Activated CD8-positive, alpha-beta memory T cell treated with anti-CD3 and anti-CD28 coated beads for 24 hours (primary cell): ENCODE measurements at places on chromosomes 3 and 15.

DNA sequence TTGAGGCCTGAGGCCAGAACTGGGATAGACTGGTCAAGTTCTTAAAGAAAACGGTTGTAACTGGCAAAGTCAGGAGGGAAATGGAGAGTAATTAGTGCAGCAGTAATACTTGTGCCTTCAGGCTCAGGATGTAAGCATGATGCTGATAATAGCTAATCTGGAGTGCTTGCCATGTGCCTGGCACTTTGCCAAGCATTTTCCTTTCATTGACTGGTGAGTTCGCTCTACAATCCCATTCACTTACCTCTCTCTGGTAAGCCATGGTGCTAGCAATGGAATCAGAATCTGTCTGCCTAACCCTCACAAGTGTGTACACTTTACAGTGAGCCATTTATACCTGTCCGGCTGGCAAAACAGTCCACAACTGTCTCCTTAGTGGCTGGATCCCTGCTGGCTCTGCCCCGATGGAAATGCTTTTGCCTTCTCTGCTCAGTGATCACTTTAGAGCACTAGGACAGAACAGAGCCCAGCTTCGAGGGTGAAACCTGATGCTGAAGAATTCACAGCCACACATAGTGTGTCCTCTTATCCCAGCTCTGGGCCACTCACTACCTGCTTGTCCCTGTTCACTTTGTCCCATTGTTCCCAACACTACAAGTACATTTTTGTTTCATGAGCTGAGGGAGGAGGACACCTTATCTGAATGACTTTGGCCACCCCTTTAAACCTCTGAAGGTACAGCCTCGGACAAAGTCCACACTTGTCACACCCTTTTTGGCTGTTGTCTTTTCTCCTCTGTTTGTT, 10.3 kb downstream of the CHP1 start:
- no peak for DNase-seq

DNA sequence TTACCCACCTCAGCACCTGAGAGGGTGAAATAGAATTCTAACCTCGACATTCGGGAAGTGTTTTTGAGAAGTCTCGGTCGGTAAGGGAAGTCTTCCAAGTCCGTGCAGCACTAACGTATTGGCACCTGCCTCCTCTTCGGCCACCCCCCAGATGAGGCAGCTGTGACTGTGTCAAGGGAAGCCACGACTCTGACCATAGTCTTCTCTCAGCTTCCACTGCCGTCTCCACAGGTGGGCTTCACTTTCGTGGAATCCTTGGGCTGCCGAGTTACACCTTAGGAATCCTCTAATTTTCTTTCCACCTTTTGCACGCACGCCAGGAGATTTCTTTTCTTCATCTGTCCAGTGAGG, 775 bp downstream of the CCNDBP1 start:
- no peak for DNase-seq

- no peak for DNase-seq
These were observed 524.1 kb upstream of the CFAP20DC start for GRCh38 chr3:59573911-59574310.

- no peak for DNase-seq
These were observed 41.9 kb downstream of the NDUFB4 start for GRCh38 chr3:120637851-120638559.

GRCh38 chr3:20924646-20925385, 738.8 kb upstream of the SGO1 start:
- no peak for DNase-seq

DNA sequence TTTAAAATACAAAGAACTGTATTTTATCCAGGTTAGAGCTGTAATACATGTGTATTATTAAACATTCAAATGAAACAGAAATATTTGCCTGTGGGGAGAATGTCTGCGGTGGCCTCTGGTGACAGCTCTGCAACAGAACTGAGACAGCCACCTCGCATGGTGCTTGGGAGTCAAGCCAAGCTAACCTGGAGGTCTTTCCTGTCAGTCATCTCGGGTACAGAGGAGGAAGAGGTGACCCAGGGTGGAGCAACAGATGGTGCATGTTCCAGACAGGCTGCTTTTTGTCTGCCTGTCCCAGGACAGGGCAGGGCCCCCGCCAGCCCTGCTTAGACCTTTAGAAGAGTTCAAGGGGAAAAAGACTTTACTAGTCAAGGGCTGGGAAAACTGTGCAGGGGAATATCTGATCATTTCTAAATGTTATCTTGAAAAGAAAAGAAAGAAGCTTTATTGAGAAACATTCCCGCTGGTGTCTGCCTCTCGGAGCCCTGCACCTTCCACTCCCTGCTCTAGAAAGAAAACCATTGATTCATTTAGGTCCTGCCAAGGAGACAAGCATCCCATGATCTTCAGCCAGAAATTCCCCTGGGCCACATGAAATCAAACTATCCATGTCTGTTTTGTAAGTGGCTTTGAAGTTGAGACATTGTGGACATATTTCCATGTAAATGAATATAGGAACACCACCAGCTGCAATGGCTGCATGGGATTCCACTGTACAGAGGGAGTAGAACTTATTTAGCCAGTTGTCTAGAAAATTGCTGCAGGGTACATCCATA, 5.5 kb upstream of the NR2E3 start:
- no peak for DNase-seq

GRCh38 chr3:101069901-101070798, 76.9 kb upstream of the ABI3BP start:
- peak; percentile 76 for DNase-seq

- DNase-seq, result no peak
These were observed 64.5 kb downstream of the THBS1 start for GRCh38 chr15:39645138-39645975.

GRCh38 chr3:37968813-37969595, 21.6 kb upstream of the VILL start:
- no peak for DNase-seq

- DNase-seq, result no peak
These were observed 92.8 kb downstream of the ZNF280D start for GRCh38 chr15:56640549-56640948.

- no peak for DNase-seq
These were observed 70.9 kb downstream of the TGFBR2 start for GRCh38 chr3:30677347-30677685.

GRCh38 chr3:192444096-192444790, 283.1 kb downstream of the FGF12 start:
- DNase-seq, result peak; percentile 71

GRCh38 chr3:46860810-46861604, 2.2 kb downstream of the MYL3 start:
- no peak for DNase-seq

GRCh38 chr15:34708422-34708821, 46.4 kb downstream of the GJD2 start:
- DNase-seq, result no peak

DNA sequence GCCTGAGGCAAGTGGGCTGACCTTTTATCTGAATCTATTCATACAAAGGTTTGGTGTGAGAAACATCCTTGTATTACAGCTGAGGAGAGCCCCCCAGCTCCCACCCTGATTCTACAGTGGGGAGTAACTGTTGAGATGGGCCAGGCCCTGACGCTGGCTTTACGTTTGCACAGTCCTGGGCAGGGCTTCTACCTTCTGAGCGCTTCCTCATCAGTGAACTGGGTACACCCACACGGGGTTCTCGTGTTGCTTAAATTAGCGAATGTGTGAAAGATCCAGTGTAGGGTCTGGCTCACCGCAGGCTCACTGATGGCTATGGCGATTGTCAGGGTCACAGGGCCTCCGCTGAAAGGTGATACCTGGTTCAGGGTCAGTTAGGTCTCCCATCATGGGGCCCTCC, 7.3 kb upstream of the GHRL start:
- DNase-seq, result no peak

- DNase-seq, result peak; percentile 64
These were observed 2.0 kb downstream of the MECOM start for GRCh38 chr3:169661361-169662131.

DNA sequence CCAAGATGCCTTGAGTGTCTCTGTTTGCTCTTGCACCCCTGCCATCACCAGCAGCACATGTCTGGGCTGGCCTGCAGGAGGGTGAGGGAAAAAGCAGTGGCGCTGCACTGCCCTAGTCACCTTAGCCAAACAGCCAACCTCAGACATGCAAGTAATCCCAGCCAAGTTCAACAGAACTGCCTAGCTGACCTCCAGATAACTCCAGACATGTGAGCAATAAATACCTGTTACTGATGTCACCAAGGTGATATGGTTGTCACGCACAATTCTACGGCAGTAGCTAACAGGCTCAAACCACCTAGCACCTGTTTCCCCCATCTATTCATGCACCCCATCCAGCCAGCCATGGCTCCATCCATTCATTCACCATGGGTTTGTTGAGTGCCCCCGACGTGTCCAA, 99.9 kb downstream of the SRGAP3 start:
- no peak for DNase-seq

GRCh38 chr3:133763797-133764683, 17.8 kb downstream of the TF start:
- no peak for DNase-seq

- no peak for DNase-seq
These were observed 453.0 kb upstream of the CFAP20DC start for GRCh38 chr3:59502806-59503205.

GRCh38 chr3:123759311-123759710, 124.8 kb downstream of the MYLK start:
- DNase-seq, result no peak

GRCh38 chr15:36844534-36844998, 255.8 kb downstream of the MEIS2 start:
- DNase-seq, result no peak

- no peak for DNase-seq
These were observed 70.5 kb upstream of the MAP4 start for GRCh38 chr3:48086705-48087104.

- no peak for DNase-seq
These were observed 63.4 kb downstream of the GRIP2 start for GRCh38 chr3:14476583-14477265.

DNA sequence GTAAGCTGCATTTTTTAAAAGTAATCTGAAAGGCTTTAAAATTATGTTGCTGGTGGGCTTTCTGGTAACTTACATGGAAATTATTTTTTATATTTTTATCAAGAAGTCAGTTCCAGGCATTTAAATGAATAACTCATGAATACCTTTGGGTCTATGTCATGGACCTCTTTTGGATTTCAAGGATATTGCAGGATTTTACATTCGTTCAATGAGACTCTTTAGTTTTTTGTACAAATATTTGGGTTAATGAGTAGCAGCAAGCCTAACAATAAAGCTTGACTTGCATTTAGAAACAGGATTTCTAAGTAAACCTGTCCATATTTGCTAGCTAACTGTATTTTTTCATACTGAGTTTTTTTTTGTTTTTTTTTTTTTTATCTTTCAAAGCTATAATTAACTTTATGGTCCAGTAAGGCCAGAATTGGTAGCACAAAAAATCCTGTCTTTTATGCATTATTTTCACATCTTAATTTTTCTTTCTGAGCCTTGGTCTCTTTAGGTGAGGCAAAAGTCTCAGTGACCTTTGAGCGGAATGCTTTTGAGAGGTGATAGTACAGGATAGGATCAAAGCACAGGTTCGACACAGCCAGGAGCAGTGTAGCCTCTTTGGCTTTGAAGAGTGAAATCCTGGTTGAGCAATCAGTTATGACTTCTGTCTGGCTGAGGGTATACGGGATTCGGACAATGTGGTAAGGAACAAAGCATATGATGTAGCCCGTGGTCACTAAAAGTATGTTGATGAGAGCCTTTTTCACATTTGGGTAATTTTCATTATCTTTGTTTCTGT, 4.8 kb downstream of the GPR171 start:
- DNase-seq, result no peak

- no peak for DNase-seq
These were observed 57.7 kb downstream of the PRTG start for GRCh38 chr15:55685286-55685685.

DNA sequence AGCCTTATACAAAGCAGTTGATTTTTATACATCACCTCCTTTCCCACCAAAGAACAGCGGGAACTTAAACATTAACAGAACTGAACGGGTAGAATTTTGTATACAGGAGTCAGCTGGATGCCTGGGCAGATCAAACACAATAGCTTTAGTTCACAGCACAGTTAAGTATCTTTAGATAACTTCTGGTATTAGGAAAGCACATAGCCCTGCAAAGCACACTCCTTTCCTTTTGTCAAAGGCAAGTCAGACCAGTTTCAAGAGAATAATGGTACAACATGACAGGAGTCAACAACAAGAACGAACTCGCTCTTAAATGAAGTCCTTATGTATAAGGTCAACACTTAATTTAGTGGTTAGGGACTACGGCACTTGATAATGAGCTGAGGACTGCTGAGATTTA, 26.3 kb downstream of the ABCC5 start:
- no peak for DNase-seq

DNA sequence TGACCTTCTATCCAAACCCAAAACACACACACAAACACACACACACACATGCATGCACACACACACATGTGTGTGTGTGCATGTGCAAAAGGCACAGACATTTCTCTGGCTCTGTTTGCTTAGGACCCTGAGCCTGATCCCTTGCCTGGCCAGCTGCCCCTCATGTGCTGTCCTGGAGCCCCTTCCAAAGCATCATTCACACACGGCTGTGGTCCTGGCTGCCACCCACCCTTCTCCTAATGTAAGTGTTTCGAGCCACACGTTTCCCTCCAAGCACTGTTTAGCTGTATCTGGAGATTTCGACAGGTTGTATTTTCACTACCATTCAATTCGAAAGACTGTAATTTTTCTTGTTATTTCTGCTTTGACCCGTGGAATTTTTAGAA, 45.8 kb upstream of the KLF13 start:
- DNase-seq, result no peak

GRCh38 chr3:48546203-48546829, 10.3 kb downstream of the PFKFB4 start:
- DNase-seq, result no peak
